ENCODE measurements at places on chromosomes 5 and 9.

DNA sequence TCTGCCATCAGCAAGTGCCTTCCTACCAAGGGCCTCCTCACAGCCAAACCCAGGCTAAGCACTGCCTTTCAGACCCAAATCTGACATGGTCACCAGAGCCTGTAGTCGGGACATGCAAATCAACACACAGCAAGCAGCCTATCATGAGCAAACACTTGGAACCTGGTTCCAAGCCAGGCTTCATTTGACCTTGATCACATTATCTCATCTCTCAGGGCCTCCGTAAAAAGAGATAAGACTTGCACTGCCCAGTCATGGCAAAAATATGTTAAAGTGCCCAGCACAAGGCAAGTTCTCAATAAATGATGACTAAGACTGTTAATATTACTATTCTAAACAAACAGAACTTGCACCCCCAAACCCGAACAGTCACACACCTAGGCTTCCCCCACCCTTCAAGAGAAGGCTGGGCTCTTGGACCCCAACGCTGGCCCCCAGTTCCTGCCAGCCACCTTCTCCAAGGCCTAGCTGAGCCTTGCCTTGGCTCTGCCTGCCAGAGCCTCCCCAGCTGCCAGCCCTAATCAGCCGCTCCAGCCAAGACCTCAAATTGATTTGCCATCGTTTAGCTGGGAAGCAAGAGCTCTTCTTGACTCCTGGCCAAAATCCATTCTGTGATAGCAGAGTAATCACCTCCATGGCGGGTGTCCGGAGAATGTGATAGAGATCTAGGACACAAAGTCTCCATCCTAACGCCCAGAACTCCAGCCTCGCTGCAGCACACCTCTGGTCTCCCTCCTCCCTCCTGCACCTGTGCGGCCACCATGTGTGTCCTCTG is 18.7 kb downstream of the CPLX2 start:
- no peak for DNase-seq

DNA sequence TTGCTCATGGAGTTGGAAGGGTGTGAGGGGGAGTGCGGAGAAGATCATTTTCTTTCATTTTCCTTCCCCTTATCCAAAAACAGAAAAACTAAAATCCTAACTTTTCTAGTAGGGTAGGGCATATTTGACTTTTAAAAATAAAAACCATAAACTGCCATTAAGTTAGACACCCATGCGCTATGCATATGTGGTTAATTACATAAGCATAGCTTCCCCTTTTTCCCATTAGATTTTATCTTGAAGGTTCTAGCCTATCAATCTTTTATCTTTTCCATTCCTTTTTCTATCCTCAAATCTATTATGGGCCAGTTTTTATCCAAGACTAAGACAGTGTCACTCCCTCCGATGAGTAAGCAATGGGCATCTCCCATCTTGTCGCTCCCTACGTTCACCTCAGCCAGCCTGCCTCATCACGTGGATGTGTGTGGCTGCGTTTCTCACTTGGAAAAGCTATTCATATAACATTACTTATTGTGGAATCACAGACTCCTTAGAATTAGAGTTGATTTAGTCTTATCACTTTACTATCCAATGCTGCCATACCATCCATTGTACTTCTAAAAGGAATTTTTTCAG is 49.2 kb downstream of the PCSK5 start:
- no peak for DNase-seq

- no peak for DNase-seq
Observed at GRCh38 chr9:133780404-133780945, 42.3 kb upstream of the SARDH start.

DNA sequence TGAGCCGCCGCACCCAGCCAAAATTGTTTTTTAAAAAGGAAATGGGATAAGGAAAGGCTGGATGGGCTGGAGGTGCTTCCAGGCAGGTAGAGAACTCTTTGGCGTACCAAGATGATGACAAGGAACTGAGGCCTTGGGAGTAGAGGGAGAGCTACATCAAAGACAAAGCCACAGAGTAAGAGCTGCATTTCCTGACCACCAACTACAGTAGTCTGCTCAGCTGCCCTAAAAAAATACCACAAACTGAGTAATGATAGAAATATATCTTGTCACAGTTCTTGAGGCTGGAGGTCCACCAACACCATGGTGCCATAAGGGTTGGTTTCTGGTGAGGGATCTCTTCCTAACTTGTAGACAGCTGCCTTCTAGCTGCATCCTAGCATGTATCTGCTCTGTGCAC is 8.2 kb downstream of the OR1K1 start:
- no peak for DNase-seq

DNA sequence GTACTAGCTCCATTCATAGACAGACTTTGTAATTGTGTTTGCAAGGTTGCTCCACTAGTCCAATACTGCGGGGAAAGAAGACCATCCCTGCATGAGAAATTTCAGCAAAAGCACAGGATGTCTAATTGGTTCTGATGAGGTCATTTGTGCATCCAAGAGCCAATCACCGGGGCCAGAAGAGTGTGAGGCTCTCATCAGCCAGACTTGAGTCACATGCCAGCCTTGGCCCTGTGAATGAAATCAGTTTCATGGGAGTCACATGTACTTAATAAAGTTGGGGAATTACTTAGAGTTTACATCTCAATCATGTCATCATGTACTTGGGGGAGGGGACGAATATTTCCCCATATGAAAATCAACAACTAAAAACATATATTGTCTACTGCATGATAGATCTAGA is 1236.0 kb downstream of the MAT2B start:
- DNase-seq, result no peak

GRCh38 chr5:109146591-109146990 is 263.2 kb downstream of the PJA2 start:
- DNase-seq, result no peak

- DNase-seq, result no peak
Observed at GRCh38 chr9:89425024-89425805, 72.7 kb downstream of the SEMA4D start.

GRCh38 chr5:104573949-104574709 is 1011.5 kb upstream of the NUDT12 start:
- no peak for DNase-seq

- DNase-seq, result no peak
Observed at GRCh38 chr5:102388235-102388634, 92.2 kb upstream of the SLCO4C1 start.

- DNase-seq, result no peak
Observed at GRCh38 chr5:106822851-106823250, 847.9 kb downstream of the EFNA5 start.

GRCh38 chr9:130262771-130263170 is 2.8 kb upstream of the HMCN2 start:
- no peak for DNase-seq

GRCh38 chr5:13567819-13568218 is 376.7 kb downstream of the DNAH5 start:
- DNase-seq, result no peak

DNA sequence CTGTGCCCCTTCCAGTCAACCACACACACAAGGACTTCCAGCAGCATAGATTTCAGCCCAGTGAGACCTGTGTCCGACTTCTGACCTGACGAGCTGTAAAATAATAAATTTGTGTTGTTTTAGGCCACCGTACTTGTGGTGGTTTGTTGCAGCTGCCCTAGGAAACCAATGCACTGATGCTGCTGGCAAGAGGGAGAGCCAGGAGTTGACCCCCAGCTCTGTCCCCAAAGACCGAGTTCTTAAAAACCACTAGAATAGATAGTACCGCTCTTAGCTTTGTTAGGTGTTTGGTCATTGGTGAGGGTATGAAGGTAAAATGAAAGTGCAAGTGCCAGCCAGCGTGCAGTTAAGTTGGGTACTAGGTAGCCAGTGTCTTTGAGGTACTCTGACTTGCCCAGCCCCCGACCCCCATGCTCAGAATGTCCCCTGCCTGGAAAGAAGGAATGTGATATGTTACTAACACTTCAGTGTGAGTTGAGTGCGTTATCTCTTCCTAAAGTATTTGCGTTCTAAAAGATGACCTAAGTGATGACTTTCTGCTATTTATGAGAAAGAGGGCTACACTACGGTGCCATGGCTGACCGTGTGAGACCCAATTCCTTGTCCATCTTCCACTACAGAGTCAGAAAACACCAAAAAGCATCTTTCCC is 185.6 kb downstream of the AOPEP start:
- no peak for DNase-seq

DNA sequence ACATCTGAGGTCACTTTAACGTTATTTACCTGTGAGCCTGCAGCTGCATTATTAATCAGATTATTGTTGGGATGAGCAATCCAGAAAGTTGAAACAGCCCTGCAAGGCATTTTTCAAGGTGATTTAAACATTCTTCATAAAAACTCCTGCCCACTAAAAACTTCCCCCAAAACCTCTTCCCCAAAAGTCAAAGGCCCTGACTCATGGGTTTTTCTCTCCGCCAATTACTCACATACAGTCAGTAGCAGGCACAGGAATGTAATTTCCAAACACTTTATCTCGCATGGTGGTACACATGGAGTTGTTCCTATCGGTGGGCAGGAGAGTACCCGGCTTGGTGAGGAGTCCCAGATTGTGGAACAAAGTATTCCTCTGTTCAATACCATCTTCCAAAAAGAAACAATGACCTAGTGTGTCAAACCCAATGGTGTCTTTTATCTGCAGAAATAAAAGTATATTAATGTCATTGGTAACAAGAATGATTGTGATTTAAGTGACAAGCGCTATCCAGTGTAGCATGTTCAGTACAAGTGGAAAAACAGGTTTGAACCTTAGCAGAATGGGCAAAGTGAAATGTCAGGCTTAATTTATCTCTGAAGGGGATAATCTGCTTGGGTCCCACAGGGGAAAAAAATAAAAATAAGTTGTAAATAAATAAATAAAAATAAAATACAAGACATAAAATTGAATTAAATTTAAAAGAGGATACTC is 38.3 kb downstream of the CEMIP2 start:
- DNase-seq, result no peak

DNA sequence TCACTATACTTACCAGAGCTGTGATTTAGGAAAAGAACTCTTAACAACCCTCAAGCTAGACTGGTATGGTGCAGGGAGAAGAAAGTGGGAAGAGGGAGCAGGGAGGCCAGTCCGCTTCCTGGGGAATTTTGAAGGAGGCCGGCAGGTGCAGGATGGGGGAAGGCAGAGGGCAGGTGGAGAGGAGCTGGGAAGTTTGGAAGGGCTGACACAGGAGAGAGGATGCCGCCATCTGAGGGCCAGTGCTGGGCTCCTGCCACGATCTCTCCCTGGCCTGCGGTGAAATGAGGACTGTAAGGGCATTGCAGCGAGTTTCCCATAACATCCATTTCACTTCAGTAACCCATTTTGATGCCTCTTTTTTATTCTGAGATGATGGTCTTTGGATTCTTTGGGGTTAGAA is 8.9 kb downstream of the DAB2IP start:
- DNase-seq, result no peak

DNA sequence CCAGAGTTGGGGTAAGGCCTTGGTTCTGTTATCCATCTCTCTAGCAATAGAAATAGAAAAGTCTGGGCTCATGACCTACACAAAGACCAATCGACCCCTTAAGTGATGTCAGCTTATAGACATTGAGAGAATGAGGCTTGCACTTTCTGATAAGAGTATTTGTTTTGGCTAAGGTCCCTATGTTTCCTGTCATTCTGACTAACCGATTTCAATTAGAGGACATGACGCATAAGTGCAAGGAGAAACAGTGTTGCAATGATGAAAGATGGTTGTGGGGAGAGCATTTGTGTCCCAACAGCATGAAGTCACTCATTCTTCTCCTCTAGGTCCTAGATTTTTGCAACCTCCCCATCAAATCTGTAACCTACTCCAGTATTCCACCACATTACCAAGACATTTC is 255.1 kb downstream of the MAT2B start:
- no peak for DNase-seq

GRCh38 chr9:73617586-73617985 is 465.9 kb downstream of the ANXA1 start:
- no peak for DNase-seq

GRCh38 chr9:93178851-93179786 is 4.8 kb upstream of the WNK2 start:
- DNase-seq, result no peak

DNA sequence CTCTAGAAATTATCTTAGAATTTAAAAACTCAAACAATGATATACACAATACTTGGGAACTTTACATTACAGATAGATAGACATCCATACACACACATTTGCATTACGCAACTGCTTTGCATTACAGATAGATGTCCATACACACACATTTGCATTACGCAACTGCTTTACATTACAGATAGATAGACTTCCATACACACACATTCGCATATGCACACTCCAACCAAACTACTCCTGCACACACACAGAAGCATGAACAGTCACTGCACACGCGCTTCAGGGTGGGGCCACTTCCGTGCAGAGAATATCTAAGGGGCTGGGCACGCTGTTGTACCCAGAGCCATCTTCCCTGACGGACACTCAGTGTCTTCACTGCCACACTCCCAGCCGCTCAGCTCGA is 7.9 kb upstream of the ADAMTS16 start:
- DNase-seq, result no peak

GRCh38 chr9:36937951-36938350 is 96.1 kb downstream of the PAX5 start:
- no peak for DNase-seq

- DNase-seq, result no peak
Observed at GRCh38 chr9:125493384-125493783, 213.6 kb downstream of the MAPKAP1 start.

- no peak for DNase-seq
Observed at GRCh38 chr5:11420969-11421368, 483.3 kb downstream of the CTNND2 start.

DNA sequence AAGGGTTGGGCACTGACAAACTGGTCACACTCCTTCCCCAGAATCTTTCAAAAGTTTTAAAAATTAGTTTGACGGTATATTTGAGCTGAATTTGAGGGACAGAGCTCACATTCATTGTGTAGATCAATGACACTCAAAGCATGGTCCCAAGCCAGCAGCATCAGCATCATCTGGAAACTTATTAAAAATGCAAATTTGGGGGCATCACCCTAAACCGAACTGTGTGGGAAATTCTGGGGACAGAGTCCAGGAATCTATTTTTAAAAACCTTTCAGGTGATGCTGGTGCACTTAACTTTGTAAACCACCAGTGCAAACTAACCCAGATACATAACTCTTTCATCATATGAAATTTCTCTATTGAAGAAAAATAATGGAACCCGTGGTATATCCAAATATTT is 58.1 kb upstream of the MTAP start:
- DNase-seq, result no peak

- DNase-seq, result no peak
Observed at GRCh38 chr9:87853876-87854579, 28.6 kb upstream of the SPATA31E1 start.

DNA sequence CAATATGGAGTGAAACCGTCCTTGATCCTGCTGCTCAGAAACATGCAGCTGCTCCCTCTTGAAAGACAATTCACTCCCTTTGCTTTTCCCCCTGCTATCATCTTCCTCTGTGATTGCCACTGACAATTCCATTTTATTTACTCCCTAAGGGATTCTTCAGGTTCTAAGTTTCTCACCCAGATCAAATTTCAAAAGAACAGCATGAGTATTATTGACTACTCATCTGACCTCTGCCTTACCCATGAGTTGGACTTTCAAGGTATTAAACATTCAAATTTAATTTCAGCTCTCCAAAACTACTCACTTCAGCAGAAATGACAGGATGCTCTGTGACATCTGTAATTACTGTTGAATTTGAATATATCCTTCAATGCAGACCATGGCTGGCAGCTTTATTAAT is 236.5 kb upstream of the HAPLN1 start:
- DNase-seq, result no peak
